ENCODE measurements at places on chromosomes 5 and 9.

GRCh38 chr5:102713278-102713677, 41.8 kb upstream of the PAM start:
- no peak for DNase-seq

GRCh38 chr5:18395126-18396110, 761.2 kb downstream of the TAF11L14 start:
- no peak for DNase-seq

GRCh38 chr9:76529653-76530052, 70.7 kb downstream of the GCNT1 start:
- DNase-seq = no peak

DNA sequence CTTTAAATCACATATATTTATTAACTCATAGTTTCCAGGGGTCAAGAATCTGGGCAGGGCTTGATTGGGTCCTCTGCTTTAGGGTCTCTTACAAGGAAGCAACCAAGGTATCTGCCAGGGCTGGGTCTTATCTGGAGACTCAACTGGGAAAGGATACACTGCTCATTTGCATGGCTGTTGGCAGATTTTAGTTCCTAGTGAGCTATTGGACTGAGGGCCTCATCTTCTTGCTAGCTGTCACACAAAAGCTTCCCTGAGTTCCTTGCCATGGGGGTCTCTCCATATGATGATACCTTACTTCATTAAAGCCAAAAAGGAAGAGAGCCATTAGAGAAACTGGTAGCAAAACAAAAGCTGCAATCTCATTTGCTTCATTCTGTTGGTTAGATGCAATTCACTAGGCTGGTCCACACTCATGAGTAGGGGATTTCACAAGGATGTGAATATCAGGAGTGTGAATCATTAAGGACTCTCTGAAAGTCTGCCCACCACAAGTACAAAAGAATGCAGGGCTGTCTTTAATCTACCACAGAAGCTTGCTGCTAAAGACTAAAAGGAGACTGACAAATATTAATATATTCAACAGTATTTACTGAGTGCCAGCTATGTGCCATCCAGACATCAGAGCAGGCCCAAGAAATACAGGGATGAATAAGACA, 42.0 kb upstream of the TIMD4 start:
- no peak for DNase-seq

DNA sequence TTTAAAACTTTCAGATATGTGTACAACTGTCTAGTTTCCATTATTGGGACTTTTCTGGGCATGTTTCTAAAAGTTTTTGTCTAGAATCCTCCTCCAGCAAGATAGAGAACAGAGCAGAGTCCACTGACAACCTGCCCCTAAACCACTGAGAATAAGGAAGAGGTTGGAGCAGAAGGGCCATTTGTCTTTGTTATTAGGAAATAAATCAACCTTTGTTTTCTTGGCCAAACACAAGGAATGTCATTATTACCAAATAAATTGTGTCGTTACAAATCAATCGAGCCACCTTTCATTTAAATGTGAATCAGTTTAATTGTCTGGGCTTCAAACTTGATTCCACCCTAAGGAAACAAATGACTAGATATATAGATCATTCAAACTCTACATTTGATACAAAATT, 81.4 kb downstream of the GAS1 start:
- DNase-seq = no peak

- no peak for DNase-seq
These were observed at the start of gene QRFP for GRCh38 chr9:130896233-130897014. TSS of gene QRFP (minus strand) at chr9:130896812. CDS start at chr9:130893838, 2,974 bp downstream.

GRCh38 chr9:82934949-82935348, 128.0 kb downstream of the RASEF start:
- no peak for DNase-seq

DNA sequence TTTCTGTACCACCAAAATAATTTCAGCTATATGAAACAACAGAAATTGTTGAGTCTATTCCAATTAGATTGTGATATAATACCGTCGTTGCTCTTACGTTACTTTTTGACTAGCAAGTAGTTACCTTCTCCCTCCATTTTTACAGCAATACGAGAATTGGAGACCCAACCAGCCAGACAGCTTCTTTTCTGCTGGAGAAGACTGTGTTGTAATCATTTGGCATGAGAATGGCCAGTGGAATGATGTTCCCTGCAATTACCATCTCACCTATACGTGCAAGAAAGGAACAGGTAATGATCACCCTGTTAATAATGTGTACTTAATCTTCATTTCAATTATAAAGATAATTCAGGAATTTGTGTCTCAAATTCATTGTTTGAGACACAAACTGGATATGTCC, 100.7 kb downstream of the VCAN start:
- no peak for DNase-seq

DNA sequence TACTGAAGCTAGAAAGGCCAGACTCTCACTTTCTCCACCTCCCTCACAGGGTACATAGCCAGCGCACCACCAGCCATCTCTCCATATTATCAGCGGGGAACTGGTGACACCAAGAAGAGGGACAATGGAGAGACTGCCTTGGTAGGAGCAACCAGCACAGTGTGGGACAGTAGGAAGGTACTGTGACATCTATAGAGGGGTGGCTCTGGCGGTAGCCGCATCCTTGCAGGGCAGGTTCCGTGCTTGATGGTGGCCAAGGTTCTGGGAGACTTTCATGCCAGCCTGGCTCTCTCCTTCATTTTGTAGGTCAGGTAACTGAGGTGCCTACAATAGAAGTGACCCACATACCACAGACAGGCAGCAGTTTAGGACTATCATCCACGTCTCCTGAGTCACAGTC, 65.5 kb upstream of the SMIM23 start:
- no peak for DNase-seq

- no peak for DNase-seq
These were observed 152.5 kb downstream of the RNF180 start for GRCh38 chr5:64318175-64318574.

DNA sequence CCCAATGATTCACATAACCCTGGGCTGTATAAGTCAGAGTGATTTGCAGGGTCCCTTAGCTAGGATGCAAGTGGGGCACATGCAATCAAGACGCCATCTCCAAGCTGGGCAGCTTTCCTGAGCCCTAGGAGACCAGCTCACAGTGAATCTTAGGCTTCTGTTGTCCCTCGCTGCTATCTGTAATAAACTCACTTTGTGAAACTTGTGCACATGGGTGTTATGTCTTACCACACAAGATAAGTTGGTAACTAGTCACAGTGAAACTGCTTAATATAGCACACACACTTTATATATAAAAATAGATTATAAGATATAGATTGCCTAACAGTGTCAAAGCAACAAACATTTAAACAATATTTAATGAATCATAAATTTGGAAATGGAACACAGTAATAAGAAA, 658.5 kb downstream of the SLCO4C1 start:
- DNase-seq = no peak

DNA sequence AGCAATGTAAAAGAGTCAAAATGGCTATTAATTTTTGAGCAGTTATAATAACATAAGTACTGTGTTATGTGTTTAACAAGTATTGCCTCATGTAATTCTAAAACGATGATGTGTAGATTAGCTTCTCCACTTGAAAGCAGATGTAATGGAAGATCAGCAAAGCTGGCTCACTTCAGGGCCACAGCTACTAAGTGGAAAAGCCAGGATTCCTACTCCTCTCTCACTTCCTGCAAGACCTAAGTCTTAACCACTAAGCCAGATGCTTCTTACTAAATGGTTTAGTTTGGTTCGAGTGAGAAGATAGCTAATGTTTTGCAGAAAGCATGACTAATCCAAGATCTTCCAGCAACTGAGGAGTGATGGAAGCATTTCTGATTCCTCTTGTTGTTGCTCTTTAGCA, 15.7 kb upstream of the TNC start:
- no peak for DNase-seq

DNA sequence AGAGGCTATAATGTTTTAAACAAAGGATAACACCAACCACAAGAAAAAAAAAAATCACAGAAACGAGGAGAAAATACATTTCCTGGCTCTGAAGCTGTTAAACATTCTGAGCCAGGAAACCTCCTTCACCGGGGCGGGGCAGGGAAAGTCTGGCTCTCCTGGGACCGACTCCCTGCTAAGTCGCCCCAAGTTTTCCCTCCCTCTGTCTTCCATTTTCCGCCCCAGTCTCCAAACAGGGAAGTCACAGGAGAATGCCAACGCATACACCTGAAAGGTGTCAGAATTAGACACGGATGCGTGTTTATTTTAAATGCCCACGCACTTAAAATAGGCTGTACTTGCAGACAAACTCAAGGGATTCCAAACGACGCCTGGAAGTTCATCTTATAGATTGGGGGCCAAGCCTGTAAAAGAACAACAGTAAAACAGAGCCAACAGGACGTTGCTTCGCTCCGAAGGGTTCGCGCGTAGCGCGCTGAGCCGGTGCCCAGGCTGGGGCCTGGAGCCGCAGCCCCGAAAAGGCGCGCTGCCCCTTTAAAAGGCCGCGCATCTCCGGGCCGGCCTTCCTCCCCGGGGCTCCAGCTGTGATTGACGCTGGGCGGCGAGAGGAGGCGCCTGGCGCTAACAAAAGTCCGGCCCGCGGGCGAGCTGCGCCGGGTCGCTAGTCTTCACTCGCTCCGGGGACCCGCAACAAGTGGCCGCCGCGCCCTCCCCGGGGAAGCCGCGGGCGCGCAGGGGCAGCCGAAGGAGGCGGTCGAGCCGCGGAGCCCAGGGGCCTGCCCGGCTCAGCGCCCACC, at the start of gene FBXL7:
FBXL7 (plus strand) TSS at position 653 of the 797 bp plus-strand sequence.
- DNase-seq = no peak

DNA sequence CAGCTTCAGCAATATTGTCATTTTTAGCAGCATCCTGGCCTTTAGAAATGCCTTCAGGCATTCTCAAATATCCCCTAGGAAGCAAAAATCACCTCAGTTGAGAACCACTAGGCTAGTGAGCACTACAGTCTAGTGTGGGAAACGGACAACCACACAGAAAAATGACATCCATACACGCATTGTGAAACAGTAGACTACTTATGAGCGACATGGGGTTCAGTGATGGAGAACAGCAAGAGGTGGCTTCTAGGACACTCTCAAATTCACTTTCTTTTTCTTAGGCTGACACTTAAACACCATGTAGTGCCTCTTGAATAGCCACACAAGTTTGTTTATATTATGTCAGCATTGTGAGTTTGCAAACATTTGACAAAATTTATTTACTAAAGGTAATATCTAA, 203.0 kb downstream of the KDM4C start:
- DNase-seq = no peak

Measured in activated gamma-delta T cell (primary cell).